Activated CD8-positive, alpha-beta T cell treated with anti-CD3 and anti-CD28 coated beads, Interleukin-2, amount 10 ng/mL, durations not matched to agents 7 days and 5 days (primary cell): ENCODE measurements at places on chromosomes 7 and 10. TPM values are rescaled to one million over a fixed set of nuclear protein-coding genes. Genes with fewer than 3 reads are reported as not detected.

Gene TBRG4
- 133 TPM for total RNA-seq

Gene TDRD1
- total RNA-seq = not detected

Gene CALML3
- not detected for total RNA-seq

Gene PTER
- total RNA-seq = 14.1 TPM

Gene C10orf90
- not detected for total RNA-seq

GRCh38 chr7:82704121-82704520 is 260.5 kb upstream of the CACNA2D1 start:
- no peaks in the 10 kb centered on the region for H3K4me1 ChIP-seq
- H3K36me3 ChIP-seq = no peaks in the 10 kb centered on the region
- no peak for DNase-seq
- no peak overlapping the region for H3K4me3 ChIP-seq
- no peak overlapping the region for H3K27ac ChIP-seq

DNA sequence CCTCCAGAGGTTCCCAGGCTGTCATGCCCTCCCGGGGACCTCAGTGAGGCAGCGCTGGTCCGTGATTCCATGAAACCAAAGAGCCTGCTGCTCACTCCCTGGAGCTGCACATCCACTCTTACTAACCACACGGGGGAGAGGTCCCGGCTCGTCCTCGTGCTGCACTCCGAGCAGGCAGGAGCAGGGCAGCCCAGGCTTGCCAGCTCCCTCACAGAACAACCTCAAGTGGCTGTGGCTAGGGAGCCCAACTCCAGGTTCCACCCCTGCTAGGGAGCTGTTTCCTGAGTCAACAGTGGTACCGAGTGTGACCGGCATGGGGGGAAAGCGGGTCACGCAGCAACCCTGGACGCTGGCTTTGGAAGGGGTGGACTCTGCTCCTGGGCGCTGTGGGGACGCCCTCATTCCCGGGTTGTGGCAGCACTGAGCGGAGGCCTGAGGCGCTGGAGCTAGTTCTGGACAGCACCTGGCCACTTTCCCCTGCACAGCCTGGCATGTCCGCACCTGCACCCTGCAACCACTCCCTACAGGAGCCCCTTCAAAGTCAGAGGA is 27.9 kb upstream of the PPP2R2D start:
- DNase-seq = no peak
- peaks cover 15% of the 10 kb centered on the region for H3K27me3 ChIP-seq
- H3K36me3 ChIP-seq = no peaks in the 10 kb centered on the region

- peaks cover 11% of the 10 kb centered on the region for H3K4me1 ChIP-seq
- no peaks in the 10 kb centered on the region for H3K36me3 ChIP-seq
- no peak for DNase-seq
- H3K4me3 ChIP-seq = no peak overlapping the region
Measured at GRCh38 chr10:112990271-112990670, 40.2 kb downstream of the TCF7L2 start.

- H3K27ac ChIP-seq = no peak overlapping the region
- no peaks in the 10 kb centered on the region for H3K36me3 ChIP-seq
- no peak for DNase-seq
- H3K4me3 ChIP-seq = no peak overlapping the region
- no peaks in the 10 kb centered on the region for H3K4me1 ChIP-seq
Measured at GRCh38 chr7:131624536-131624935, 68.1 kb upstream of the PODXL start.

GRCh38 chr10:122954731-122955050 is 664 bp upstream of the C10orf88 start:
- peaks cover 37% of the 10 kb centered on the region for H3K4me1 ChIP-seq
- peaks cover 23% of the 10 kb centered on the region for H3K36me3 ChIP-seq

DNA sequence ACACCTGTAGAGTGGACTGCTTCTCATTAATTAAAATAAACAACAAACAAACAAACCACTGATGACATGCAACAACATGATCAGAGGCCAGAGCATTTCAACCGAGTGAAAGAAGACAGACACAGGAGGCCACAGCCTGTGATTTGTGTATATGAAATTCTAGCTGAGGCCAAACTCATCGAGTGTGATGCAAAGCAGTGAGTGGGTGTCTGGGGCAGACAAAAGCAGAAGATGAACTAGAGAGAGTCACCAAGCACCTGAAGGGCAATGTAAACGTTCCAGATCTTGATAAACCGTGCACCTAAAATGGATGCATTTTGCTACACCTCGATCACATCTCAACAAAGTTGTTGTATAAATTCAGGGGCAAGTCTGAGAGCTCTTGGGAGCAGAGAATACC is 108.4 kb downstream of the KLF6 start:
- DNase-seq = no peak
- H3K27ac ChIP-seq = no peak overlapping the region
- H3K4me1 ChIP-seq = no peaks in the 10 kb centered on the region
- no peak overlapping the region for H3K4me3 ChIP-seq
- H3K27me3 ChIP-seq = peaks cover 2% of the 10 kb centered on the region

DNA sequence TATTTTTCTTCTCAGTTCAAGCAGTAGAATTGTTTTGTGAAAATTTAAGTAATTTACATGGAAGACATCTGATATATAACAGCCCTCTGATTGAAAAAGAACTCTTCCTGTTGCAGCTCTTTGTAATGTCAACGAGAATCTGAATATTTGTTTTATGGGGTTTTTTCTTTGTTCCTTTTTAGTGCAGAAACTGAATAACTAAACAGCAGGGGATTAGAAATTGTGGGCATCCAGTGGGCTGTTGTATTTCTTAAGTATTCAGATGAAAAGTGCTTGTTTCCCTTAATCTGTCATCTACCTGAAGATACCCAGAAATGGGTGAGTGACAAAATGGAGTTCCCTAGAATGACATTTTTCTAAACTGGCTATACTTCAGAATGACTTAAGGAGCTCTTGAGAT is 7.4 kb downstream of the ARL4A start:
- DNase-seq = no peak
- H3K27me3 ChIP-seq = no peaks in the 10 kb centered on the region
- H3K36me3 ChIP-seq = peaks cover 2% of the 10 kb centered on the region

GRCh38 chr7:113267885-113268284 is 149.5 kb upstream of the SMIM30 start:
- no peak overlapping the region for H3K4me3 ChIP-seq
- DNase-seq = no peak
- H3K27ac ChIP-seq = no peak overlapping the region
- H3K27me3 ChIP-seq = no peaks in the 10 kb centered on the region

- no peak overlapping the region for H3K4me3 ChIP-seq
- no peak for DNase-seq
- no peaks in the 10 kb centered on the region for H3K27me3 ChIP-seq
- no peak overlapping the region for H3K27ac ChIP-seq
Measured at GRCh38 chr7:11297126-11297625, 323.5 kb downstream of the PHF14 start.

- no peak overlapping the region for H3K4me3 ChIP-seq
- H3K36me3 ChIP-seq = no peaks in the 10 kb centered on the region
- H3K27ac ChIP-seq = no peak overlapping the region
- peaks cover 24% of the 10 kb centered on the region for H3K27me3 ChIP-seq
- DNase-seq = no peak
Measured at GRCh38 chr10:3354174-3354900, 181.8 kb upstream of the PITRM1 start.

DNA sequence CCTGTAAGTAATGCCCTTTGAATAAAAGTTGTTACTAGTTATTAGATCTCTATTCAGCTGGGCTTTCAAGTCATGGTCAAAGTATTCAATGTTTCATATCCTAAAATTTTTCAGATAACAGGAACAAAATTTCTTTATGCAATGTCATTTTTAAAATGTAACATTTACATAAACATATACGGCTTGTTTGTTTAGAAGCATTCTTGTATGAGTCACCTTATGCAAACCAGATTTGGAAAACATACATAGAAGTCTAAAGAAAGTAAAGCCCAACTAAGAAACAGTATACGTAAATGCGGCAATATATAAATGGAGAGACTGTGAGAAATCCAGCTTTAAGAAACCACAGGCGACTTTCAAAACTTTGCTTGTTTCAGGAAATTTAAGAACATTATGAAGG is 10.5 kb downstream of the TMEM168 start:
- no peaks in the 10 kb centered on the region for H3K27me3 ChIP-seq
- peaks cover 5% of the 10 kb centered on the region for H3K4me1 ChIP-seq
- H3K36me3 ChIP-seq = peaks cover 36% of the 10 kb centered on the region
- no peak overlapping the region for H3K4me3 ChIP-seq
- H3K27ac ChIP-seq = no peak overlapping the region

DNA sequence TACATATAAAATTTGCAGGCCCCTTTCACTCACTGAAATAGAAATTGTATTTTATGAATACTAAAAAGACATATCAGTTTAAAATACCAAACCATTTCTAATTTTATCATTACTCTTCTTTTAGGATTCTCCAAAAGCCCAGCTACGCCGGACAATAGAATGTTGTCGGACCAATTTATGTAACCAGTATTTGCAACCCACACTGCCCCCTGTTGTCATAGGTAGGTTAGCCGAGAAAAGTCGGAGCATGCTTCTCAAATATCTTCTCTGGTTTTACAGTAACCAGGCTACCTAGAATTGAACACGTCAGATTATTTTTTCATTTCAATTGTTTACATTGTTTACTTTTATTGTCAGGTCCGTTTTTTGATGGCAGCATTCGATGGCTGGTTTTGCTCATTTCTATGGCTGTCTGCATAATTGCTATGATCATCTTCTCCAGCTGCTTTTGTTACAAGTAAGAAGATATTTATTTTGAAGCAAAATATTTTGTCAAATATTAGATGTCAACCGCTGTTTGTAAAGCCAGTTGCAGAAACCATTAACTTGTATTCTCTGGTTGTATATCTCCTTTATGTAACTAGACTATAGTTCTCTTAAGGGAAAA is 57.6 kb downstream of the MMRN2 start:
- H3K36me3 ChIP-seq = no peaks in the 10 kb centered on the region
- H3K27ac ChIP-seq = no peak overlapping the region
- DNase-seq = peak; percentile 58
- no peaks in the 10 kb centered on the region for H3K27me3 ChIP-seq
- no peaks in the 10 kb centered on the region for H3K4me1 ChIP-seq

DNA sequence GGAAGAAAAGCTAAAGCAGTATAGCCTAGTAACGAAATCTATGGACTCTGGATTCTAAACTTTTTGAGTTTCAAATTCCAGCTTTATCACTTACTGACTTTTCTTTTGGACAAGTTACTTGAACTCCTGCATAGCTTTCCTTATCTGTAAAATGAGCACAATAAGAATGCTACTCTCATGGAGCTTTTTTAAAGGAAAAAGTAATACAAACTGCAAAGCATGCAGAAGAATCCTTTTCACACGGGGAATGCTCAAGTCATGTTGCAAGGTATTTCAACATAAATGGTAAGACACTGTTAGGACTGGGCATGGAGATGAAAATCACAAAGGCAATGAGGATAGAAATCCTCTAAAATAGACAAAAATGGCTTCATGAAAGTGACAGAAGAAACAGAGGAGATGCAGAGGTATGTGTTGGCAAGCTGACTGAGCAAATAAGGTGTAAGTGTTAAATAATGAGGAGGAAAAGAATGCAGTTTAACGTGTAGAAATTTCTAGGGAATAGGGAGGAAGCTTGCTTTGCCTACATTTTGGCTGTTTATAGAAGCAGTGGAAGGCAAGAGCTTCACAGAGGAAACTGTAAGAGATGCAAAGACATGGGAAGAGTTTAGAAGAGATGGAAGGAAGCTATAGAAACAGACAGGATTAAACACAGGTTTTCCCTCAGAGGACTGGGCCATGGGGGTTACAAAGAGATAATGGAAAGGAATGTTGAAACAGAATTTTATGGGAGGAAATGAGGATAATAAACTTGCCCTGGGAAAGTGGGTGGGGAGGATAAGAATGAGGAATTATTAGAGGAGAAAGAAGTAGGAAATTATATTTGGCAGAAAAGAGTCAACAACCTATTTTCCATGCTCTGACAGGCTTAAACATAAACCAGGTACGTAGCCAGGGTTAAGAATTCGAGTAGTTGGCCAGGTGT is 28.8 kb upstream of the SNX13 start:
- DNase-seq = no peak
- no peak overlapping the region for H3K27ac ChIP-seq
- H3K4me3 ChIP-seq = no peak overlapping the region
- no peaks in the 10 kb centered on the region for H3K4me1 ChIP-seq
- H3K27me3 ChIP-seq = peaks cover 3% of the 10 kb centered on the region

GRCh38 chr7:88318196-88318595 is 11.5 kb upstream of the STEAP4 start:
- H3K27ac ChIP-seq = no peak overlapping the region
- no peaks in the 10 kb centered on the region for H3K4me1 ChIP-seq
- H3K4me3 ChIP-seq = no peak overlapping the region
- no peak for DNase-seq

GRCh38 chr7:12490107-12490688 is 80.3 kb upstream of the SCIN start:
- H3K4me1 ChIP-seq = no peaks in the 10 kb centered on the region
- DNase-seq = no peak
- peaks cover 6% of the 10 kb centered on the region for H3K27me3 ChIP-seq
- H3K36me3 ChIP-seq = no peaks in the 10 kb centered on the region
- no peak overlapping the region for H3K4me3 ChIP-seq

DNA sequence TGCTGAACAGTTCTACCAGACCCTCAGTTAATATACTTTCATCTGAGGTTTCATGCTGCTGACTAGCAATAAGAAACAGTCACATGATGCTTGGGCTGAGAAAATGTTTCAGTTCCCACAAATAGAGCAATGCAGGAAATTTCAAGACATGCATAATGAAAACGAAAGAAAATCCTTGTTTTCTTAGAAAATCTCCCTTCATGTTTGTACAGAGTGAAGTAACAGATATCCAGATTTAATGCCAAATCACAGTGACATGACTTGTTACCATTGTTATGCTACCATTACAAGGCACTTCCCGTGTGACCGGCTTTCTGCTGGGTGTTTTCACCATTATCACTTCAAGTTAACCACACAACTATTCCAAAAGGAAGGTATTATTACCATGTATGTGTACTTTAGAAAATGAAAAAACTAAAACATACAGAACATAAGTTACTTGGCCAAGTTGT is 121.7 kb downstream of the DOCK4 start:
- H3K4me3 ChIP-seq = no peak overlapping the region
- no peak overlapping the region for H3K27ac ChIP-seq
- peaks cover 16% of the 10 kb centered on the region for H3K4me1 ChIP-seq
- H3K36me3 ChIP-seq = no peaks in the 10 kb centered on the region
- no peak for DNase-seq

DNA sequence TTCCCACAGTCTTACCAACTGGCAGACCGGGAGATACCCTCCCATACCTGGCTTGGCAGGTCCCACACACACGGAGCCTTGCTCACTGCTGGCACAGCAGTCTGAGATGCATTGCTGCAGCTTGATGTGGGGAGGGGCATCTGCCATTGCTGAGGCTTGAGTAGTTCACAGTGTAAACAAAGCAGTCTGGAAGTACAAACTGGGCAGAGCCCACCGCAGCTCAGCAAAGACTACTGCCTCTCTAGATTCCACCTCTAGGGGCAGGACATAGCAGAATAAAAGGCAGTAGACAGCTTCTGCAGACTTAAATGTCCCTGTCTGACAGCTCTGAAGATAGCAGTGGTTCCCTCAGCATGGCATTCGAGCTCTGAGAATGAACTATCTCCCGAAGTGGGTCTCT is 69.6 kb upstream of the RELN start:
- no peaks in the 10 kb centered on the region for H3K36me3 ChIP-seq
- no peaks in the 10 kb centered on the region for H3K27me3 ChIP-seq
- H3K4me3 ChIP-seq = no peak overlapping the region
- no peak overlapping the region for H3K27ac ChIP-seq
- no peaks in the 10 kb centered on the region for H3K4me1 ChIP-seq
